ENCODE measurements at places on chromosomes 16 and 17.

GRCh38 chr16:2520784-2521531 lies 787 bp downstream of the AMDHD2 start:
- DNase-seq: peak; percentile 38

GRCh38 chr17:50117202-50118051 lies 12.5 kb downstream of the SAMD14 start:
- DNase-seq: peak; percentile 24

DNA sequence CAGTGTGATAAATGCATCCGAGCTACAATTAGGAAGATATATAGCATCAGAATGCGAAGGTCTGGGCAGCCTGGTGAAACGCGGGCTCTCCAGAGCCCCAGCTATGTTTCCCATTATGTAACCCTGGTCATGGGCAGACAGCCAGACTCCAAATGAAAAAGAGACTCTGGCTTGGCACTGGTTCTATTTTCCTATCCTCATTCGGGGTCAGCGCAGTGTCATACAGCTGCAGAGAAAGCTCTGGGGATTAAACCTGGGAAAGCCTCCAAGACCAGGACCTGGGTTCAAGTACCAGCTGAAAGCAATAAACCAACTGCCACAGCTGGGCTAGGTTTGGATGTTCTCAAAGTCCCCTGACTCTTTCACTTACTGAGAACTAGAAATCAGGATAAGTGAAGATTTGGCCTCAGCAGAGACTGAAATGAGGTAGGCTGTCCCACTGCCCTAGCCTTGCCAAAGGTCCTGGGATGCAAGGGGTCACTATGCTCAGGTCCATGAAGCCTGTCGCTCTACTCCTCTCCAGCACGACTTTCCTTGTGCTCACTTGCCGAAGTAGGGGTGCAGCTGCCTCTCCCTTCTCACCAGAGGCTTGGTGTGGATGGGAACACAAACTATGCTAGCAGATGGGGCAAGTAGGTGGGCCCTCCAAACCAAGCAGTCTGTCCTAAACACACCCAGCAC lies 123.8 kb downstream of the SMG6 start:
- DNase-seq: no peak

- no peak for DNase-seq
These were observed 248.1 kb downstream of the HS3ST3A1 start for GRCh38 chr17:13353590-13353989.

DNA sequence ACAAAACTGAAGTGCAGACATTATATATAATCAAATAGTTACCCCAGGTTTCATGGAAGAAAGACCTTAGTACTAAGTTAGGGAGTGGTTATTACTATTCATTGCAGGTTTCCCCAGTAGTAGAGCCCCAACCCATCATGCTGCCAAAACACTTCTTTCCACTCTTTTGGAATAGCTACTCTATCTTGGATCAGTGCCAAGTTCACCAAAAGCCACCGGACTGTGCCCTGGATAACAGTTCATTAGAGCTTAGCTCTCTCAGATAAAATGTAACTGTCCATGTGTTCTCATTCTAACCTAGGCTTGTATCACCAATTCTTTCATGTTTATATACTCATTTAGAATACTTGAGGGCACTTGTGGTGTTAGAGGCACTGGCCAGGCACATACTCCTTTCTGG lies 540.1 kb upstream of the C16orf82 start:
- no peak for DNase-seq

- peak; percentile 45 for DNase-seq
These were observed 74.9 kb upstream of the ZFHX3 start for GRCh38 chr16:73122604-73123391.

Measured in inflammatory macrophage treated with lipopolysaccharide for 4 hours (primary cell).